Naive thymus-derived CD8-positive, alpha-beta T cell (primary cell): ENCODE measurements at places on chromosomes 6 and 20.

GRCh38 chr6:139126255-139126654 is 8.6 kb upstream of the HECA start:
- DNase-seq: no peak

DNA sequence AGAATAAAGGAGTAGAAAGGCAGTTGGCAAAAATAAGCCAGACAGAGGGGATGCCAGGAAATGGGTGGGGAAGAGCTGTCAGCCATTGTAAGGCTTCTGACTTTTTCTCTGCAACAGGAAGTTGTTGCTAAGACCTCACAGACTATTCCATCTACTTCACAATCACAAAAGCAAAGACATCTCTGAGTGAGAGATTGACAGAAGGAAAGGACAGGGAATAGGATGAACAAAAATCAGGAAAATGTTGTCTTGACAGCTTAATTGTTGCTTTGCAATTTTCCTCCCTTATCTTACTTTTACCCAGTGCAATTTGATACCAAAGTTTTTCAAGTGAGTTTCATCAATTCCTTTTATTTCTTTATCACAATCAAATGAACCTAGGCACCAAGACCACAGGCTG is 291.2 kb downstream of the CBLN4 start:
- DNase-seq: no peak

DNA sequence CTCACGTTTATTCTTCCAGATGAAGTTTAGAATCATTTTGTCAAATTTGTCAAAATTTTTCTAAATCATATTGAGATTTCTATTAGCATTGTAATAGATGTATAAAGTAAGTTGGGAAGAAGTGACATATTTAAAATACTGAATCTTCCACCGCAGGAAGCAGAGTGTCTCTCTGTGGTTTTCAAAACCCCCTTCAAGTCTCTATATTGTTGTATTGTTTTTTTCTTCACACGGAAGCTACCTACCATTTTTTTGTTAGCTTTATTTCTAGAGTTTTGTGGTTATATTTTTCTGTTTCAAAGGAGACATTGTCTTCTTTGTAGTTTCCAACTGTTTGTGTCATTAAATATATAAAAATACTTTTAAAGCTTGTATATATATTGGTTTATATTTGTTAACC is 188.6 kb downstream of the ZDHHC14 start:
- no peak for DNase-seq

GRCh38 chr6:111565326-111566221 is 40.1 kb downstream of the TRAF3IP2 start:
- DNase-seq: no peak
